ENCODE measurements at places on chromosomes 4 and X.
A peak's percentile ranks its signal among the peaks of the same experiment; 100 is the strongest.

DNA sequence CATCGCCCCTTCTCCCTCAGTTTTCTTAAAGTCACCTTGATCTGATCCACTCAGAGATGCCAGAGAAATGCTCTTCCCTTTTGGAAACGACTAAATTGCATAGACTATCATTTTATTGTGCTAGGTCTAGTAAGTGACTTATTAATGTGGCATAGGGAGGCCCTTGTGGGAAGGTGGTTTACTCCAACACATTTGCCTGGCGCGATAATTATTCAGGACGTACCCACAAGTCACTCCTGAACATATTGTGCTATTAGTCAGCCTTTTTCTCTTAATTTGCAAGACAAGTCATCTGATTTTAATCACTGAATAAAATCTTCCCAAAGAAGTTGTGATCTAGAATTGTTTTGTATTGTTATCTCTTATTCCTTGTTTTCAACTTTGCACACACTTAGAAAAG, 7.6 kb downstream of the ENPEP start:
- DNase-seq: no peak

DNA sequence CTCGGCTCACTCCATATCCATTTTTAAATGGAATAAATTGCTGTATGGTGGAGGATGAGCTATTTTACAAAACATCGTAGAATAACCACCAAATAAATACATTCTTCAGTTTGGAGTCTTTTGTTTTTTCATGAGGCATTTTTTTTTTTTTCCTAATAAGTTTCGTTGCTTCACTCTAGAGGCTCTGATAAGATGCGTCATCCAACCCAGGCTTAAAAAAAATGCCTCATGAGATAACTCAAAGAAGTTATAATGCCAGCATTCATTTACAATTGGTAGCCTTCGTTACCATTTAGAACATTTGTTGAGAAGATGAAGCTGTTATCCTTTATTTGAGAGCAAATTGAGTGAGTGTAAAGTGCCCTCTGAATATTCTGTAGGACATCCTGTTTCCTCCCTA, 172.2 kb upstream of the CENPE start:
- no peak for DNase-seq

- DNase-seq: no peak
Measured at GRCh38 chr4:1055721-1056590, 44.5 kb downstream of the FGFRL1 start.

- DNase-seq: no peak
Measured at GRCh38 chr4:41819621-41820020, 71.1 kb upstream of the PHOX2B start.

DNA sequence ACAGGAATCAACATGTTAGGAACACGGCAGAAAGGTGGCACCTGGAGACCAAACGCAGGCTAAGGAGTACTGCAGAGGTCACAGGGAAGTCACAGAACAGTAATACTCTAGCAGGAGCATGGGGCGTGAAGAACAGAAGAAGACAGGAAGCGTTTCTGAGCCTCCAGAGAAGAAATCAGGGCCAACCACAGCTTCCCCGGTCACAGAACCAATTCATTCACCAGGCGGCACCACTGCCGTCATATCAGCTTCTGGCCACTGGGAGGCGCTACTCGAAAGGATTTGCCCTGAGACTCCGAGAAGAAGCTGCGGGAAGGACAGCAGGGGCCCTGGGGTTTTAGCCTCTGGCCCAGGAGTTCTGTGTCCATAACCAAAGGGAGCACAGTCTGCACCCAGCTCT, 78.0 kb upstream of the DRD5 start:
- peak; percentile 60 for DNase-seq

Measured in Right ventricle myocardium superior (tissue), 1 donor.